ENCODE measurements at places on chromosomes 13 and 19.

DNA sequence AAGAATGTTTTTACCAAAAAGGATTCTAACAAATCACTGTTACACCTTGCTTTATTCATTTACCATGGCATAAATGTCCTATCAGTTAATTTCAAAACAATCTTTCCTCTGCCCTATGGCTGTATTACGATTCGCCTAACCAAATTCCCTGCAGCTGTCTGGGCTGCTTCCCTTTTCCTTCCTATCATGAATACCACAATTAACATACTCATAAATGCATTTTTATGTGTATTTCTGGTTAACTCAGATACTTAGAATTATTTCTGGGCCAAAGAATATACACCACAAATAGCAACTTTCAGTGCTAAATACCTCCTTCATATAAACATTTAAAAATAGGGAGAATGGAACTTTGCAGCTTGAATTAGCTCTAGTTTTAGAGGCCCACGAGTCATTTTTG is 30.4 kb downstream of the ANKRD10 start:
- DNase-seq: no peak

- no peak for DNase-seq
These were observed 189.8 kb downstream of the URI1 start for GRCh38 chr19:30131722-30132291.

DNA sequence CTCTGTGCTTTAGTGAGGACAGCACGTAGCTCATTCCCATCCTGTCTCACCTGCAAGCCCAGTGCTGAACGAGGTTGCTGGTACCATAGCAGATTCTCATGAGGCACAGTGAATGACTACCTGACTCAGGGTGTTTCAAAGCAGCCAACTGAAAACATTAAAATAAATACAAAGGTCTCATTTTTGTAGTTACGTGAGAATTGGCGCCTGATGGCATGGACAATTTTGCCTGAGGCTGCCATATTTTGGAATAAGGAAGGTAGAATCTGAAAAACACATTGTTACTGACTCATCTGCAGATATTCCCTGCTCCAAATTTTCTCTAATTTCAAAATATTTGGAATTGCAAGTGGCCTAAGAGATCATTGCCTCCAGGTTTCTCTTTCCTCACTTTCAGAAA is 429.7 kb downstream of the FGF14 start:
- DNase-seq: no peak

DNA sequence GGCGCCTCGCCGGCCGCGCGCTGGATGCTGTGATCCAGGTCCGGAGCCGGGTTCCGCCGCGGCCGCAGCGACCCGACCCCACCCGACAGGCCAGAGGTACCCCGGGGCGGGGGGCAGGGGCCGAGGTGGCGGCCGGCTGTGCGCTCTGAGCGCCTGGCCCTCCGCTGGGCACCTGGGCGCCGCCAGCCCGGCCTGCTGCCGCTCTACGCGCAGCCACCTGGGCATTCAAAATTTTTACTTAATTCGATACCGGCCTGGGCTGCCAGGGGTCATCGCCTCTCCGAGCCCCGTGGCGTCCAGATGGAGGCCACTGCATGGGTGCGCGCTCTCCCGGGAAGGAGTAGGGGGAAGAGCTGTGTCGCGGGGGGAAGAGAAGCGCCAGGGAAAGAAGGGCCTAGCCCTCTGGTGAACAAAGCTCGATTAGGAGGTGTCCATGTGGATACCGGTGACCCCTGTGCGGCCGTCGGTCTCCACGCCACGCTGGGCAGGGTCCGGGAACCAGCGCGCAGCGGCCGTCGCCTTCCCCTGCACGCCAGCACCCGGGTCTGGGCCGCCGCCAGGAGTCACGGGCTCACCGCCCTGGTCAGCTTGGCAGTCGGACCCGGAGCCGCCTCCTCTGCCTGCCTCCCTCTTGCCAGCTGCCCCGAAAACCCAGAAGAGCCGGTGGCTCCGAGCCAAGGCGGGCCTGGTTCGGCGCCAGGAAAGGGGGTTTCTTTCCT is 666 bp downstream of the BIVM start:
- peak; percentile 21 for DNase-seq

- no peak for DNase-seq
These were observed 19.0 kb downstream of the CHST8 start for GRCh38 chr19:33640773-33641172.

GRCh38 chr13:24301434-24301833 is 7.9 kb upstream of the C1QTNF9 start:
- DNase-seq: no peak

- DNase-seq: no peak
These were observed 120.3 kb downstream of the LIG4 start for GRCh38 chr13:108095036-108095435.

Measured in left kidney (tissue), 8 donors.